Left lung (tissue), 14 donors: ENCODE measurements at places on chromosomes 3 and 15. TPM values are rescaled to one million over a fixed set of nuclear protein-coding genes. Genes with fewer than 3 reads are reported as not detected.
A peak's percentile ranks its signal among the peaks of the same experiment; 100 is the strongest.

TM4SF18 gene
- total RNA-seq: 8.5 TPM

CHL1 gene
- 10.7 TPM for total RNA-seq

DNA sequence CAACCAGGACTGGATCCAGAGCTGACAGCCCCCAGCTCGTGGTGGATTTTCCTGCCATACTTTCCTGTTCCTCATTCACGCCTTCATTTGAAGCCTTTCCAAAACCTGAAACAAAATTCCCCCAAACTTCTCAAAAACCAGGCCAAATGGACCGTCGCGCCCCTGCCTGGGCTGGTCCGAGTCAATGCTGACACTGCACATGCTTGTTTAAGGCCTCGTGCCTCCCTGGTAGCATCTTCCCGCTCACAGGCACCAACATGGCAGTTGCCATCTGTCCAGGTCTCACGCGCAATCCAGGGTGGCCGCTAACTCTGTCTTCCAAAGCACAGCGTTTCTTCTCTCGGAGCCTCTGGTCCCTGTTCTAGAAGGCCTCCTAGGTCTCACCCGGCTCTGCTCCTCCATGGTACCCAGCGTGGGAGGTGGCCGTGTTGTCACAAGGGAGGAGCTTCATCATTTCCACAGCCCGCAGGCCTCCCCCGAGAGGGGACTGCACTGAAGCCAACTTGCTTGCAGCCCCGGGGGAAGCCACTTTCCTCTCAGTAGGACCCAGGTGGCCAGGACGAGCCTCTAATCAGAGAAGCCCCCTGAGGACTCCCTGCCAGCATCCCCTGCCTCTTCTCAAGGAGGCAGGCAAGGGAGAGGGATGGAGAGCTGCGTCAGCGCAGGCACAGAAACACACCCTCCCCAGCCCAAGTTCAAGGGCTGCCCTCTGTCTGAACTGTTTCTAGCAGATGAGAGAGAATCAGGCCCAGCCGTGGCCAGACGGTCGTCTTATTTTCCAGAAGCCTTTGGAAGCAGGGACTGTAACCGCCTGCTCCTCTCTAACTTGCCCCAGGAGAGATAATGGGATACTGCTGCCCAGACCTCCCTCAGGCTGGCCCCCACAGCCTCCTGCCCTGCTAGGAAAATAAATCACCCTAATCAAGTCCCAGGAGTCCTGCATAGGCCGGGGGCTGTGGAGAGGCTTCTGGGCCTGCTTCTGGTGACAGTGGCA is 152.8 kb upstream of the TLE3 start:
- peaks cover 15% of the 10 kb centered on the region for H3K4me1 ChIP-seq
- no peak overlapping the region for H3K4me3 ChIP-seq
- H3K36me3 ChIP-seq: no peaks in the 10 kb centered on the region
- no peak for DNase-seq
- no peak overlapping the region for H3K27ac ChIP-seq

DNA sequence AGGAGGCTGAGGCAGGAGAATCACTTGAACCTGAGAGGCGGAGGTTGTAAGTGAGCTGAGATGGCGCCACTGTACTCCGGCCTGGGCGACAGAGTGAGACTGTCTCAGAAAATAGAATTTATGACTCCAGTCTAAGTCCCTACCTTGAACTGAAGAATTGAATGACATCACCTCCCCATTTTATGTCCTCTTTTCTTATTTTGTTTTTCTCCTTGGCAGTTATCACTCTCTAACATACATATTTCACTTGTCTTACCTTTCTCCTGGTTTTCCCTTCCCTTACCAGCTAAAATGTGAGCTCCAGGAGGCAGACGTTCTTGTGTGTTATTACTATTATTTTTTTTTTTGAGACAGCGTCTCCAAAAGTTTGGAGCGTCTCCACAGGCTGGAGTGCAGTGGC is 7.6 kb downstream of the TATDN2 start:
- H3K36me3 ChIP-seq: peaks cover 81% of the 10 kb centered on the region
- DNase-seq: no peak
- H3K4me3 ChIP-seq: no peak overlapping the region
- no peaks in the 10 kb centered on the region for H3K27me3 ChIP-seq

APOD gene
- 25.5 TPM for total RNA-seq

DNA sequence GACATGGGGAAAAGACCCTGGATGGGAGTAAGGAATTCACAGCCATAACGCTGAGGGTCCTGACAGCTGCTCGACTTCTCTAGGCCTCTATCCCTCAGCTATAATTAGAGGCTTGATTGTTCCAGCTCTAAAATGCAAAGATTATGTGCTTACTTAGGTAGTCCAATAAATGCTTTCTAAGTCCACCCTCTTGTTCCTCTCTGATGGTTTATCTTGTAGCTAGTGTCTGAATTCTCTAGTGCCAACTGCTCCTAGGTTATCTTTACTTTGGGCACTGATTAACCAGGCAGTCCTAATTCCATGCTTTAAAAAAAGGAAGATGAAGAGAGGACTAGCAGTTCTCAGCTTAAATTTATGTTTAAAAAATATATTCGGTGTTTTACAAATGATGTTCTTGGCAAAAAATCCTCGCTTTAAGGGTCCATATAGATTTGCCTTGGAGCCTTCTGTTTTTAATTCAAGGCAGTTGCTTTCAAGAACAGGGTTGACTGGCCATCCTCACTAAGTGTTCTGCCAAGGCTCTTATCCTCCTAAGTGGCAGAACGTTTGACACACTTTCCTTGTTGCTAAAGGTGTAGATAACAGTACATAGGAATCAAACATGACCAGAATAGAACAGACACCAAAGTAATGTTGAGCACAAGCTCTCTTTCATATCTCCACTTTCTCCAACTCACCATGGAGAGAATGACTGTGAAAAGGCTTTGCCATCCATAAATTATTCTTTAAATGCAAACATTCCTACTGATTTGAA is 60.6 kb downstream of the THRB start:
- H3K4me1 ChIP-seq: no peaks in the 10 kb centered on the region
- H3K27ac ChIP-seq: no peak overlapping the region
- no peak overlapping the region for H3K4me3 ChIP-seq

GRCh38 chr3:56197991-56198390 is 270.3 kb downstream of the ERC2 start:
- H3K36me3 ChIP-seq: no peaks in the 10 kb centered on the region
- H3K27me3 ChIP-seq: no peaks in the 10 kb centered on the region
- no peak overlapping the region for H3K27ac ChIP-seq
- H3K4me3 ChIP-seq: no peak overlapping the region

DNA sequence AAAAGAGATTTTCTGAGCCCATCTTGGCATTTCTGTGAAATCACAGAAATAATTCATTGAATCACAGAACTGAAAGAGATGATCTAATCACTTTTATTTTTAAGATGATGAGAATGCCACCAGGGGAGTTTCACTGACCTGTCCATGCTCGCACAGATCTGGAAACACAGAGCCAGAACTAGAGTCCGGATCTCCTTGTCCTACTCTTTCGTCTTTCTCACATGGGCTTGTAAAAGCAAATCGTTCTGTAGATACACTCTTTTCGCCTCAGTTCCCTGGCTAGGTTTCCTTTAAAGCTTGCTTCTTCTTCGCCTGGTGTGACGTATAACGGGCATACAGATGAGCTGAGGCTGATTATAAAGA is 122.5 kb upstream of the SPRED1 start:
- H3K27me3 ChIP-seq: no peaks in the 10 kb centered on the region
- H3K36me3 ChIP-seq: no peaks in the 10 kb centered on the region
- peak overlapping the region; percentile 80 for H3K27ac ChIP-seq
- no peak for DNase-seq

CCDC54 gene
- total RNA-seq: not detected

GRCh38 chr3:36312351-36312750 is 68.0 kb upstream of the STAC start:
- DNase-seq: no peak
- H3K4me3 ChIP-seq: no peak overlapping the region
- no peaks in the 10 kb centered on the region for H3K27me3 ChIP-seq
- H3K36me3 ChIP-seq: no peaks in the 10 kb centered on the region
- H3K27ac ChIP-seq: no peak overlapping the region

GRCh38 chr3:178381971-178382448 is 154.2 kb upstream of the KCNMB2 start:
- H3K4me3 ChIP-seq: no peak overlapping the region
- H3K36me3 ChIP-seq: no peaks in the 10 kb centered on the region
- DNase-seq: no peak
- H3K27ac ChIP-seq: no peak overlapping the region

DNA sequence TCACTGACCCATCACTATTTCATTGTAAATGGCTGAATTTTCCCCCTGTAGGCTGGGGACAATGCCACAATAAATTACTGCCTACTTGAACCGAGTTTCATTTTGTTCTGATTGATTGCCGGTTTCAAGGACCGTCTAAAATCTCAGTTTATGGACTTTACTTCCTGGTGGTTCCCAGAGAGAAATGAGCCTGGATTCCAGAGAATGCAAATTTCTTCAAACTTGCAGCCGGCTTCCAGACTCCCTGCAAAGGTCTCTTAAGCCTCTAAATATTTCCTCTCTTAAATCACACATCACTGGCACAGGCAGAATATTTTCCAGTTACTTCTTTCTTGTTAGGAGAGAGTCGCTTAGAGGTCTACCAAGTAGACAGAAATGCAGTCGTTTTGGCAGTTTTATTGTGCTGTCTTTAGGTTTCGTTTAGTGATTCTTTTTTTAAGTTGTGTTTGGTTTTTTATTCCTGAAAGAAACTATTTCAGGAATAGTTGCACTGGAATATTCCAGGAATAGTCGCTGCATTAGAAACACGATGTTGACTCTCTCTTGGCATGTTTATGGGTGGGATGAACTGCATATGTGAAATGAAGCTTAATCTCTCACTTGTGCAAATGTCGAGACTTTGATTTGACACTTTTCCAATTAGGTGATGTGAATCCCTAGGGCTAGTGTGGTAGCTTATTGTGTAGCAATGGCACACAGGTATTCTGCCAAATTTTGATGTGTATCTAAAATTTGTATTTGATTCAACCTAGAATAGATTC is 284.1 kb upstream of the NR2E3 start:
- no peaks in the 10 kb centered on the region for H3K27me3 ChIP-seq
- no peak overlapping the region for H3K4me3 ChIP-seq
- DNase-seq: no peak
- no peaks in the 10 kb centered on the region for H3K4me1 ChIP-seq

- no peak overlapping the region for H3K4me3 ChIP-seq
- no peak for DNase-seq
- H3K27me3 ChIP-seq: peaks cover 4% of the 10 kb centered on the region
These were observed 54.5 kb upstream of the GATA2 start for GRCh38 chr3:128547368-128547987.
